Upper lobe of right lung (tissue), 1 donor: ENCODE measurements at places on chromosomes 1 and 21.

GRCh38 chr21:33026878-33027400, 1.2 kb downstream of the OLIG2 start:
- no peak for DNase-seq
- no peaks in the 10 kb centered on the region for H3K36me3 ChIP-seq
- H3K27me3 ChIP-seq = peaks cover 100% of the 10 kb centered on the region
- peaks cover 30% of the 10 kb centered on the region for H3K4me1 ChIP-seq

- H3K27ac ChIP-seq = no peak overlapping the region
- H3K4me3 ChIP-seq = no peak overlapping the region
- H3K4me1 ChIP-seq = peaks cover 5% of the 10 kb centered on the region
These were observed 52.2 kb downstream of the NENF start for GRCh38 chr1:212484701-212485570.

DNA sequence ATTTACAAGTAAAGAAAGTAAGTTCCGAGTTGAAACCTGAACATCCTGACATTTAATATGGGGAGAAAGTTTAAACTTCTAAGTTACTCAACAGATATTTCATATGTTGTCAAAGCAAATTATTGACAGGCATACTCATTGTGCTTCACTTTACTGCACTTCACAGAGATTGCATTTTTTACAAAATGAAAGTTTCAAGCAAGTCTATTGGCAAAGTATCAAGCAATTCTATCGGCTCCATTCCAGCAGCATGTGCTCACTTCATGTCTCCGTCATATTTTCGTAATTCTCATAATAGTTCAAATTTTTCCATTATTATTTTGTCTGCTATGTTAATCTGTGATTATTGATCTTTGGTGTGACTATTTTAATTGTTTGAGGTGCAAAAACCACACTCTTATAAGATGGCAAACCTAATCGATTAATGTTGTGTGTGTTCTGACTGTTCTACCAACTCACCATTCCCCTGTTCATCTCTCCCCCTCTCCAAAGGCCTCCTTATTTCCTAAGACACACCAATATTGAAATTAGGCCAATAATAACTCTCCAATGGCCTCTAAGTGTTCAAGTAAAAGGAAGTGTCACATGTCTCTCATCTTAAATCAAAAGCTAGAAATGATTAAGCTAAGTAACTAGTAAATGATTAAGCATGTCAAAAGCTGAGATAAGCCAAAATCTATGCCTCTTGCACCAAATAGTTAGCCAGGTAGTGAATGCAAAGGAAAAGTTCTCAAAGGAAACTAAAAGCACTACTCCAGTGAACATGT, 68.2 kb upstream of the BCL9 start:
- no peaks in the 10 kb centered on the region for H3K36me3 ChIP-seq
- H3K27ac ChIP-seq = no peak overlapping the region
- H3K27me3 ChIP-seq = no peaks in the 10 kb centered on the region
- H3K4me3 ChIP-seq = no peak overlapping the region
- DNase-seq = no peak

- H3K4me1 ChIP-seq = no peaks in the 10 kb centered on the region
- H3K27ac ChIP-seq = peak overlapping the region; percentile 60
- DNase-seq = no peak
- no peaks in the 10 kb centered on the region for H3K36me3 ChIP-seq
- peaks cover 5% of the 10 kb centered on the region for H3K27me3 ChIP-seq
These were observed 802 bp downstream of the CYP4X1 start for GRCh38 chr1:47024141-47024801.

DNA sequence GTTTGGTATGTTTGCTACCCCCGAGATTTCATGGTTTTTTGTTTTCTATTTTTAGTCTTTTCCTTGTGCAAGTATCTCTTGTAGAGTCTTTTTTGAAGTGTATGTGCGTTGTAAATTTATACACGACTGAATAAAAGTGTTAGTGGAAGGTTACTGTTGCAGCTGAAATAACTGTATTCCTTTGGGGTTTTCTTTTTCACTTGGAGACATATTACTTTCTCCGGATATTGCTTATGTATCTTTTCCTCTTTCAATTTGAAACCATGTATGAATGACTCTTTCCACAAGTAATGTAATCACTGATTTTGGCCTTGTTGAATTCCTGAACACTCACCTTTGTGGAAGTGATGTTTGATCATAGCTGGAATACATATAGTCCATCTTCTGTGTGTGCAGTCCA, 956 bp downstream of the URB2 start:
- peaks cover 28% of the 10 kb centered on the region for H3K4me1 ChIP-seq
- H3K36me3 ChIP-seq = no peaks in the 10 kb centered on the region
- no peaks in the 10 kb centered on the region for H3K27me3 ChIP-seq
- H3K27ac ChIP-seq = no peak overlapping the region
- no peak for DNase-seq

GRCh38 chr1:5601516-5601915, 390.7 kb downstream of the NPHP4 start:
- no peak for DNase-seq
- no peak overlapping the region for H3K4me3 ChIP-seq
- H3K27ac ChIP-seq = no peak overlapping the region
- peaks cover 10% of the 10 kb centered on the region for H3K4me1 ChIP-seq
- no peaks in the 10 kb centered on the region for H3K36me3 ChIP-seq
- no peaks in the 10 kb centered on the region for H3K27me3 ChIP-seq

DNA sequence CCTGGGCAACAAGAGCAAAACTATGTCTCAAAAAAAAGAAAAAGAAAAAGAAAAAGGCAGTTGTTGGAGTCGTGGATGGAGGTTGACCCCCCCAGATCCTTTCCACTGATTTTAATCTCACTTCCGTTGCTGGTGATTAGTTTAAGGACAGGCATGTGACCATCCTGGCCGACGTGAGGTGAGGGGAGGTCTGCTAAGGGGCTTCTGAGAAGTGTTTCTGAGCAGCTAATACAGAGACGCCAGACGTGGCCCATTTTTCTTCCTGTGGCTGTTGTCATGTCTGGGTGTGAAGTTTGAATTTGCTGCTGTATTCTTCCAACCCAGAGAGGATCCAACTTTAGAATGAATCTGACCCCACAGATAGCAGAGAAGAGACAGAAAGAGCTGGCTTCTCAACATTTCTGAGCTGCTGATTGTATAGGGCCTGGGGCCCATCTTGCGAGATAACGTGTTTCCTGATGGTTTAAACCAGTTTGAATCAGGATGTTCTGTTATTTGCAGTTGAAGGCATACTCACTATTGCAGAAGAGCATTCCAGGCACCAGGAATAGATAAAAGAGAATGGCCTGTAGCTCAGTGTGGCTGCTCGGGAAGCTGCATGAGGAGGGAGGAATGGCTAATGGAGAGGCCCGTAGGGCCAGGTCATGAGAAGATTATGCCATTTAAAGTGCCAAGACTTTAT, 22.8 kb upstream of the SSBP3 start:
- H3K4me1 ChIP-seq = no peaks in the 10 kb centered on the region
- H3K27me3 ChIP-seq = no peaks in the 10 kb centered on the region
- DNase-seq = peak; percentile 12
- no peaks in the 10 kb centered on the region for H3K36me3 ChIP-seq

DNA sequence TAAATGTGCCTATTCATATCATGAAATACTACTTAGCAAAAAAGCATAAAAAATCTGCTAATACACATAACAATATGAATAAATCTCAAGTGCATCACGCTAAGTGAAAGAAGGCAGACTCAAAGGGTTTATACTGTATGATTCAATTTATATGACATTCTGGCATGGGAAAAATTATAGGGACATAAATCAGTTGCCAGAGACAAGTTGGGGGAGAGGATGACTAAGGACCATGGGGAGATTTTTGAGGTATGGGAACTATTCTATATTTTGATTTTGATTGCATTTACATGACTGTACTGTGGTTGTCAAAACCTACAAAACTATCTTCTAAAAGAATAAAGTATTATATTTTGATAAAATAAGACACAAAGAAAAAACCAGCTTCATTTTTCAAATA, 650.3 kb upstream of the NR5A2 start:
- no peaks in the 10 kb centered on the region for H3K27me3 ChIP-seq
- no peak overlapping the region for H3K4me3 ChIP-seq
